ENCODE measurements at places on chromosomes 6 and 20.
A peak's percentile ranks its signal among the peaks of the same experiment; 100 is the strongest.

DNA sequence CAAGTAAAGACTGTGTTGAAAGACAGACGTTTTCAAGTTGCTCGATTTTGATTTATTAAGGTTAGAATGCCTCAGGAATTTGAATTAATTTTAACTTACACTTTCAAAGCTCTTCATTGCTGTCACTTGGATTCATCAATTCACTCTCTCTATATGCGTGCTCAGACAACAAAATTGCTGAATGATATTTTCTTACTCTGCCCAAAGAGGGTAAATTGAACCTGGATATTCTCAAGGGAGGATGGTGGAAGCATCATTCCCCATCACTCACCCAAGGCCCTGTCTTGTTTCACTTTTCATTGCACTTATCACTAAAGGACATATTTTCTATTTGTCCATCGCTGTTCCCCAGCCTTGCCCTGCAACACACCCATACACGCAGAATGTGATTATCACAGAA lies 102.3 kb downstream of the PDE7B start:
- no peak for DNase-seq

DNA sequence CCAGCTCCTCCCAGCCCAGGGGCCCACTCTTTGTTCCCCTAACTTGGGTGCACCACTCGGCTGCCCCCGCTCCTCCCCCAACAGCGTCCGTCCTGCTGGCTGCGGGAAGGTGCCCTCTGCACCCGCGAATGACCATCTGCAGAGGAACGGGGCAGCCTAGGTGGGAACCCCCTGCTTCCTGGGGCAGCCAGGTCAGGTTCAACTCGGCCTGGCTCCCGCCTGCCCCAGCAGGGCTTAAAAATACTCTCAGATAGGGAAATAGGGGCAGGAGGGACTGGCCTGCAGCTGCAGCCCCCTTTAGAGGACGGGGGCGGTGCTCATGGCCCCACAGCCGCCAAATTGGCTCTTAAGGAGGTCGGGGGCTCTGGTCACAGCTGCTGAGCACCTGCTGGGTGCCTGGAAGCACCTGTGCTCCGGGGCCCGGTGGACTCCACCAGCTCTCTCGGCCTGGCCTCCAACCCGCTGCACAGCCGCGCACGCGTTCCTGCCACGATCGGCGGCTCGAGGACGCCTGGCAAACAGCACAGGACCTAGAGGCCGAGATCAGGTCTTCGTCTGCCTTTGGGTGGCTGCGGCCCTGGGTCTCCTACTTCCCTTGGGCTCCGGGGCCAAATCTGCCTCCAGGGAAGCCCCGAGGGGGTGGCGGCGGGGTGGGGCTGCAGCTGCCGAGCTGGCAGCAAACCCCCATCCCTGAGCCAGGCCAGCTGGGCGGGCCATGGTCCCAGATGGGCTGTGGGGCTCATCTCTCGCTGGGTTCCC lies 700 bp upstream of the LAMA5 start:
- no peak for DNase-seq

- no peak for DNase-seq
These were observed 348.9 kb upstream of the KCNQ5 start for GRCh38 chr6:72272958-72273357.

DNA sequence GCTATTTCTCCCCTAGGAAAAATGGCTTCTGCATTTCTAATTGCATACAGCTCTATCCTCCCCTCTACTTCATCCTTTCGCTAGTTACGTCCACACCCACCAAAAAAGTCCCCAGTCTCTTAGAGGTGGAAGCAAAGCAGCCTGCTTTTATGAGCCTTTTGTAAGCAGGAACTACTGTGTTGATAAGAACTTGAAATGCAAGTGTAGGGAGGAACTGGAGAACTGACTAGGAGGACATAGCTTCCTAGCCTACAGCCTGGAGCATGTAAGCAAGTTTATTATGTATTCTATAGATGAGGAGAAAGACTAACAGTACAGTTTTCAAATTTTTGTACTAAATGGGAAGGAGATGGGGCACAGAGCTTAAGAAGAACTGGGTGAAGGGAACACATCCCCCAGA lies 10.3 kb downstream of the ARHGAP18 start:
- DNase-seq: no peak

DNA sequence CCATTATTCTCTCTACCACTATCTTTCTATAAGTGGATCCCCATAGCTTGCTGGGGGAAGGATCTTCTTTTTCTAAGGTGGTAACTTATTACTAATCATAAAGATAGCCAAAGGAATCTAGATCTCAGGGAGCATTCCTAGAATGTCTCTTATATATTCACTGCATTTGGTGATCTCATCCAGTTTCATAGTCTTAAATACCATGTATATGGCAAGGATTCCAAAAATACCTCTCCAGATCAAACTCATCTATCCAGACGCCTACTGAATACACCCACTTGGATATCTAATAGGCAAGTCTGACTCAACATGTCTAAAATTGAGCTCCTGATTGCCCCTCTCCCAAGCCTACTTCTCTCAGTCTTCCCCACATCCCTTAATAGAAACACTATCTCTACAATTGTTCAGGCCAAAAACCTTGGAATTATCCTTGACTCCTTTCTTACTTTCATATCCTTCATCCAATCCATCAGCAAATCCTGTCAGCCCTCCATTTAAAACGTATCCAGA lies 264.4 kb downstream of the HACE1 start:
- DNase-seq: no peak

DNA sequence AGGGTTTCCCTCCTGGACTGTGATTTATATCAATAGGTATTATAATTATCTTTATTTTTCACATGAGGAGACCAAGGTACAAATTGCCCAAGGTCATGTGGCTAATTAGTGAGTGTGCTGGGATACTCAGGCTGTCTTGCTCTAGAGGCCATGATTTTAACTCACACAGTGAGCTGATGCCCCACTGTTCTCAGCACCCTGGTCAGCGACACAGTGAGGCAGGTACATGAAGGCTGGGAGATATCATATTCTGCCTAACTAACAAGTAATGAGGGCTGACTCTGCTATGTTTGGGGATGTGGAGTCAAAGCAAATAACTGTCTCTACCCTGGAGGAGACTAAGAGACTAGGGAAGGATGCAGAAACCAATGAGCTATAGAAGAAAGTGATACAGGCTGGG lies 501.1 kb downstream of the PTPRT start:
- DNase-seq: no peak

- DNase-seq: no peak
These were observed 124.7 kb downstream of the TMEM242 start for GRCh38 chr6:157198425-157199279.

GRCh38 chr6:116426551-116426950 lies 34.6 kb upstream of the CALHM6 start:
- DNase-seq: no peak

DNA sequence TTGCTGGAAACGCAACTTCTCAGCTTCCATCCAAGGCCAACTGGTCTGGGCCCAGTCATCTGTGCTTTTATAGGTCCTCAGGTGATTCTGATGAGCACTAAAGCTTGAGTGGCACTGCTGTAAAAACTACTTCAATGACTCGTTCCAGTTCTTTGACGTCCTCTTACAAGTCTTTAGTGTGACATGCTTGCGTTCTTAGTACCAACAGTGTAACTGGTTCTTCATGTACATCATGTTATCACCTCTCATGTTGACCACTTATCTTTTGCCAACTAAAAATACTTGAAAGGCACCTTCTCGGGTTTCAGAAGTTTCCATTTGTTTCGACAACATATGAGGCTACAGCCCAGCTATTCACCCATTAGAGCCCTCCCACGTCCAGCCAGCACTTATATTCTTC lies 468.9 kb downstream of the PRKN start:
- no peak for DNase-seq

GRCh38 chr20:39719293-39719692 lies 757.1 kb downstream of the DHX35 start:
- no peak for DNase-seq

- no peak for DNase-seq
These were observed 19.6 kb upstream of the CCR6 start for GRCh38 chr6:167103041-167103891.

DNA sequence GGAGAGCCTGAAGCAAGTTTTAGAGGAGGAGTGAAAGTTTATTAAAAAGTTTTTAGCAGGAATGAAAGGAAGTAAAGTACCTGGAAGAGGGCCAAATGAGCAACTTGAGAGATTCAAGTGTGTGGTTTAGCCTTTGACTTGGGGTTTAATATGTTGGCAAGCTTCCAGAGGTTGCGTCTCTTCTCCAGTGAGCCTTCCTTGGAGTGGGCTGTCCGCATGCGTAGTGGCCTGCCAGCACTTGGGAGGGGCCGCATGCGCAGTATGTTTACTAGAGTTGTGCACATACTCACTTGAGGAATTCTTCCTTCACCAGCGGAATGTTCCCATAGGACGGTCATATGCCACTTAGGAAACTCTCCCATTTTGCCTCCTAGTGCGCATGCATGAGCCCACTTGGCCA lies 235.2 kb downstream of the ALDH8A1 start:
- DNase-seq: peak; percentile 34

DNA sequence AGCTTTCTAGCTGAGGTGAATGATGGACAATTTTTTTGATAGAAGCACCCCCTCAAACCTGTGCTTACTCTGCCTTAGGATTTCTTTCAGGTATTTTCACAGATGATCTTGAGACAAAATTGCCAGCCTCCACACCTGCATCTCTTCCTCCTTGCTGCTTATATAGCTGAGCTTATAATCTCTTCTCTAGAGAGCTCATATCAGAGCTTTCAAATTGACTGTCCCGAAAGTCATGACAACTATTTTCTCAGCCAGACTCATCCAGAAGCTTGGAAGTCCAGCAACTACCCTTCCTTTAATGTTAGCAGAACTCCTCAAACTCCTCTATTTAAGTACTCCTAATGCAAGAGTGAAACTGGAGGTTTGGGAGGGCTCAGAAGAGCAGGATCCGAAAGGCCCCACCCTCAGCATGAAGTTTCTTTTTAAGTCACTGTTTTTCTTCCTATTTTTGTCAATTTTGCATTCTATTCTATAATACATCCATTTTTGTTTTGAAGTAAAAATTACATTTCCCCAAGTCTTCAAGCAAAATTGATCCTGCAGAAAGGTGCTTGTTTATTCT lies 12.7 kb downstream of the CGA start:
- DNase-seq: no peak

- DNase-seq: no peak
These were observed 15.1 kb upstream of the SNRPB2 start for GRCh38 chr20:16714751-16715150.

GRCh38 chr6:100657678-100658330 lies 193.1 kb upstream of the SIM1 start:
- DNase-seq: peak; percentile 30

- peak; percentile 41 for DNase-seq
These were observed 58.4 kb downstream of the GJA10 start for GRCh38 chr6:89952686-89953085.

DNA sequence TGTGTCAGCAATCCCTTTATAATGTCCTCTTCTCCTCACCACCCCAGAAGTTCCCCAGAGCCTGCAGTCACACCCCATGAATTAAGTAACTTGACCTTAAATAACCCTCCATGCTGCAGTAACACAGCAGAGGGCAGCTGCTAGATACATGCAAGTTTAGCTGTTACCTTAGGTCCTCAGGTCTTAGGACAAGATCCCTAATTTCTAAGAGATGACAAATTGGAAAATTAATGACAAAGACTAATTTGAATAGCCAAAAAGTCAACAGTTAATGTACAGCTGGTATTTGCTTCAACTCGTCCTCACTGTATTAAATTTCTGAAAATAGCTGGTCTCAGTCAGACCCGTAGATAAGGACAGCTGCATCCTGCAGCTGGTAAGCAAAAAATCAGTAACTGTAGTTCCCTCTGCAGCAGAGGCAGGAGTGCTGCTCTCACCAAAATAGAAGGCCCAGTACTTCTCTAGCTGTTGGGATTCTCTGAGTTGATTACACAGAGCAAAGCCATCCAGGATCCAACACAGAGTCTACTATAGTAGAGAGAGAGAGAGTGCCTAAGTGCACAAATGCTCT lies 62.4 kb downstream of the TNFRSF21 start:
- DNase-seq: no peak
